ENCODE measurements at places on chromosomes 3 and 15.

DNA sequence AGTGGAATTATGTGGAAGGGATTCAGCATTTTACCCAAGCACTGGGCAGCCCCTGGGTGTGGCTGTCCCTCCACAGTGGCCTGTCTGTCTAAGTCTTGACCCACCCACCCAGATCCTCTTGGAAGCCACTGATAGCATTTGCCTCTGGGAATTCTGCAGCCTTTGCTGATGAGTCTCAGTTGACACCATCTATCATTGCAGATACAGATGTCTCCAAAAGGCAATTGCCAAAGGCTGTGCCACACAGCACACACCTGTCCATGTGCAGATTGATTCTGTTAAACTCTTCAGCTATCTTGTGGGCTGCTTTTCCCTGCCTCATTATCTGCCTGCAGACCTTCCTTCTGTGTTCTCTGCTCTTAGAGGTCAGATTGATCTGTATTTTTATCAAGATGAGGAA, 18.1 kb downstream of the CX3CR1 start:
- no peak for DNase-seq

DNA sequence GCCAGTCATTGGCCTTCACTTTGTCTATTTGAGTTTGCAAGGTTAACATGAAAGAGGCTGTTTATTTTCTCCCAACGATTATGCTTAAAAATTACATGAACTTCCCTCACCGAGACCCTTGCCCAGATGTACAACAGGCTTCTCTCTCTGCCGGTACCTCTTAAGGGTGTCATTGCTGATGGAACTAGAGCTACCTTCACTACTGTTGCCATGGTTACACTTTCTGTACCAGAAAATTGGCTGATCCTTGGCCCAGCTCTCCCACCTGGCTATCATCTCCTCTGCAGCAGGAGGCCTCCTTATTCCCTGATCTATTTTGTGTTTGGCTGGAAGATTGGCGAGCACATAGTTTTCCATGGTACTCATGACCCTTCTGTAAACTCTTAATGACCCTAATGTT, 24.0 kb upstream of the LIPC start:
- no peak for DNase-seq

DNA sequence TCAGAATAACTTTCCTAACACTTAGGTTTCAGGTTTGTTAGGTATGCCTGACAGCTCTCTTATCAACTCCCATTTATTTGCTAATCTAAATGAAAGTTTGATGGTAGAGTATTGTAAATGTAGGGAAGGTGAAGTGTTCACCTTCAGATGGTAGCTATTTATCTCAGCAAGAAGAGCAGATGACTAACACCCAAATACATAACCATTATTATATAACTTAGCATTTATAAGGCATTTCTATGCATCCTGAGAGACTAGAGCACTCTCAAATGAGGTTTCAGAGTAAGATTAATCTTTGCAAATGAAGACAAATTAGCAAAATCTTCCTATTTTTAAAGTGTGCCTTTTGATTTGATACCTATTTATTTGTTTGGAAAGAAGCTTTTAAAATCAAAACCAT, 143.8 kb downstream of the IGF1R start:
- DNase-seq: no peak

GRCh38 chr3:16102905-16103364, 71.5 kb upstream of the GALNT15 start:
- no peak for DNase-seq

- no peak for DNase-seq
These were observed 70.5 kb upstream of the SEC13 start for GRCh38 chr3:10391391-10391790.

DNA sequence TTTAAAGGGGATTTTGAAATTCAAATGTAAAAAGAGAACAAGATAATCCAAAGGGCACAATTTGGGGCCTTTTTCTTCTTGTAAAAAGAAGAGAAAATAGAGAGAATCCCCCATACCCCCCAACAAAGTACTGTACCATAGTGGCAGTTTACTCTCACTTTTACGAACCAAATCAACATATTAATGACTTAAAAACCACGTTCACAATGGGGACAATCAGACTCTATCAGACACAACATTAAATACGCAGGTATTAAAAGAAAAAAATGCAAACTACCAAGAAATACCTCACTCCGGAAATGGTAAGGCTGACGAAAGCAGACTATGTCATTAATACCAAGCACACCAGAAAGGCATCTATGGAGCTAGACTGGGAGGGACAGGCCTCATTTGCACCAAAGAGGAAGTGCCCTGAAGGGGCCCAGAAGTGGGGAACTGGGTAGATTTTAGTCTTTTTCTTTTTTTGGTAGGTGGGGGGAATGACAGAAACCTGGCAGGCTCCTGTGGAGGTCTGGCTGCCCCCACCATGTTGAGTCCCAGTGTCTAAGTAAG, 134.3 kb downstream of the TIGIT start:
- DNase-seq: no peak

Data from esophagus squamous epithelium (tissue), 5 donors.